ENCODE measurements at places on chromosomes 1 and 21.

- no peak for DNase-seq
These were observed 95.1 kb downstream of the SIPA1L2 start for GRCh38 chr1:232534552-232535517.

DNA sequence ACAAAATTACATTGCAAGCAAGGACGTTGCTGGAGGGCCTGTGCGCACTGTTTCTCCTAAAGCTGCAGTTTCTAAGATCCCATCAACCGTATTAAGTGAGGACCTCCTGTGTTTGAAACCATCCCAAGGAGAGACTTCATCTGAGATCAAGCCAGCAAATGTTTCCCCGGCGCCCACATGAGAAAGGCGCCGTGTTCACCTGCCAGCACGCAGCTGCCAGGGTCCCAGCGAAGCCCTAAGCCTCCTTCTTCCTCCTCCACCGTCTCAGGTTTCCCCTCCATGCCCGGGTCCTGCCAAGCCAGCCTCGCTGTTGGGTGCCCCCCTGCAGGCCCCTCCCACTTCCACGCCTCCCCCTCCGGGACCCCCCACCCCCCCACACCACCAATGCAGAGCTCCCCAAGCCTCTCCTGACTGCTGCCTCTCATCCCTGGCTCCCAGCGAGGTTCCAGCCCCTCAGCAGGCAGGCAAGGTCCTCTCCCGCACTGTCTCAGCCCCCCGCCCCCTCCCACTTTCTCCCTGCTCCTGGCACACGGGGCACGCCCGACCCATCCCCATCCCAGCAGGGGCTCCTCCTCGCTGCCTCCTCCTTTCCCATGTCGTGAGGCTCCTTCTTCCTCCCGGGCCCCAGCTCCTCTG lies 8.6 kb upstream of the TFF1 start:
- no peak for DNase-seq

DNA sequence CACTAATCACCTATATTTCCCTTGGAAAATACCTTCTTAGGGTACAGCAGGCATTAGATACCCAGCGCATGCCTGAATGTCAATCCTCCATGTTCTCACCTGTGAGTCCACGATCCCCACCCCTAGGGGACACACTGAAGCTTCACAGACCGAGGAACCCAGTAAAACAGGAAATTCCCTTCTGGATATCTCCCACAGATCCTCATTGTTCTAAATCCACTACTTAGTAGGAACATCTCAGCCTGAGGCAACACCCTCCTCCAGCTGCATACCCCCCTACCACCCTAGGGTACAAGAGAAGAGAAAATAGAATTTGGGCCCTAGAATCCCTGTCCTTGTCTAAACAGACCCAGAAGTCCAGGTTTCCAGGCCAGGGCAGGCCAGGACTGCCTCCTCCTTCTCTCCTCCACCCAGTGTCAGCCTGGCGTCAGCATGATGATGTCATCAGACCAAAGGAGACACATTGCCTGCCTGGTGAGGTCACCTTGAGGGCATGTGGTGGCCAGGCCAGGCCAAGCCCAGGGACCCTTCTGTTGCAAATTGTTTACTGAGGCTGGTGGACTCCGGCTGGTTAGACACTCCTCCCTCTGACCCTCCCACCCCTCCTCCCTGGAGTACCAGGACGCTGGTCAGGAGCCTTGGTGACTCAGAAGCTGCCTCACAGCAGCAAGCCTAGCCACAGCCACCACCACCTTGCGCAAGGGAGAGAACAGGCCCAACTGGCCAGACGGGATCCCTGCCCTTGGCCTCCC lies 6.2 kb downstream of the NECTIN4 start:
- no peak for DNase-seq

- no peak for DNase-seq
These were observed 56.0 kb downstream of the MEGF6 start for GRCh38 chr1:3555131-3555920.

GRCh38 chr1:18199462-18199861 lies 91.9 kb downstream of the IGSF21 start:
- DNase-seq, result no peak

GRCh38 chr1:6162773-6163172 lies 17.3 kb downstream of the CHD5 start:
- DNase-seq, result no peak

GRCh38 chr1:96569288-96569687 lies 152.3 kb upstream of the PTBP2 start:
- no peak for DNase-seq

DNA sequence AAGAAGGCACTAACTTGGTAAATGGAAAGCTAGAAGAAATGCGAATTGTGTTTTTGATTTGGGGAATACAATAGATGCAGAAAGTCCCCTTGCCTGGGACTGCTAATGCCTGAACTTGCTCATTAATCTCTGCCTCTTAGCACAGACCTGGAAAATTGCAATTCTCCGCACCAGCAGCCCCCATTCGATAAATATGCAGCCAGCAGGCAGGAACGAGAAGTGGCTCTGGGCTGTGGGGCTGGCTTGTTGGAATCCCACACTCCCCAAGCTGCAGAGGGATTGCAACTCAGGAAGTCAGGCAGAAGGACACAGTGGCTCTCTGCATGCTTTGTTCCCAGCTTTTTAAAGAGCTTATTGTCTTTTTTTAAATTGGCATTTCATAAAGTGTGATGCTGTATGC lies 51.3 kb downstream of the PCP4 start:
- no peak for DNase-seq
